H9 (cell line): ENCODE measurements at places on chromosomes 4 and X.
A peak's percentile ranks its signal among the peaks of the same experiment; 100 is the strongest.

- no peak for DNase-seq
Measured at GRCh38 chrX:38247051-38247450, 26.4 kb upstream of the SRPX start.

- no peak for DNase-seq
Measured at GRCh38 chr4:16023776-16024408, 59.9 kb downstream of the PROM1 start.

- no peak for DNase-seq
Measured at GRCh38 chr4:139164731-139165130, 12.3 kb downstream of the ELF2 start.

DNA sequence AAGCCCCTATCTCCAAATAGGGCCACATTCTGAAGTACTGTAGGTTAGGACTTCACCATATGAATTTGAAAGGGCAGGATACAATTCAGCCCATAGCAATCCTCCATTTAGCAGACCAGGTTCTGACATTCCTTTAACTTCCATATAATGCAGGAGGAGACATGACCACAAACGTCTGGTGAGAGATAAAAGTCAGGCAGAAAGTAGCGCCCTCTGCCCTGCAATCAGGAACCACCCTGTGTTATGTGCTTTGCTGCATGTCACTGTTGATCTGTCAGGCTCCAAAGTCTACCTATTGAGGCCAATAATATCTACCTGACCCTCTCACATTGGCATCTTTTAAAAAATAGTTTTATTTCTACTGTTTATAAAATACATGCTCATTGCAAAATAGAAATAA lies 30.2 kb upstream of the SEPSECS start:
- peak; percentile 33 for DNase-seq

DNA sequence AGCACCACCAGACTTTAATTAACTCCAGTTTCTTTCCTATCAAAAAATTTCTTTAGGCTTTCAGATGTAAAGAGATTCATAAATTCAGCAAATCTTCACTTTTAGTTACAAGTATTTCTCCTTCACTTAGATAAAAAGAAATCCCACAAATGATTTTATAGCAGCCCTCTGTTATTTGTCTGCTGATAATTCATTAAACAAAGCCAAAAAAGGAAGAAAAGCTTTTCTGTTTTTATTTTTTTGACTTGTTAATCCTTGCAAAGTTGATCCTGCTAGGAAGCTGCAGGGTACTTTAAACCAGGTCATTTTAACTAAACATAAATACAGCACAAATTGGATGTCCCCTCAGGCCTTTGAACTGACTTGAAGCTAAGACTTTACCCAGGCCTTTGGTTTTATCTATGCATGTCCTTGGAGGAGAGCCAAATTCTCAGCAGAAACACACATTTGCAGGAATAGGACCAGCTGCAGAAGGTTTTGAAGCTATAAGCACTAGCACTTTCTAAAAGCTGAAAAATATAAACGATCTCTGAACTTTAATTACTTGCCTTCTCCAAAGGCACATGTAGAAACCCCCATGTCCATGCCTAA lies 57.5 kb downstream of the PCDH18 start:
- no peak for DNase-seq

- no peak for DNase-seq
Measured at GRCh38 chr4:179671609-179672008, 2229.4 kb upstream of the AGA start.

GRCh38 chrX:24241822-24242648 lies 71.8 kb downstream of the SUPT20HL2 start:
- no peak for DNase-seq

- no peak for DNase-seq
Measured at GRCh38 chr4:97643179-97643578, 500.1 kb downstream of the STPG2 start.
